ENCODE measurements at places on chromosomes 3 and 15. TPM values are rescaled to one million over a fixed set of nuclear protein-coding genes. Genes with fewer than 3 reads are reported as not detected.

- DNase-seq = no peak
Measured at GRCh38 chr15:97143592-97144376, 813.3 kb downstream of the NR2F2 start.

DNA sequence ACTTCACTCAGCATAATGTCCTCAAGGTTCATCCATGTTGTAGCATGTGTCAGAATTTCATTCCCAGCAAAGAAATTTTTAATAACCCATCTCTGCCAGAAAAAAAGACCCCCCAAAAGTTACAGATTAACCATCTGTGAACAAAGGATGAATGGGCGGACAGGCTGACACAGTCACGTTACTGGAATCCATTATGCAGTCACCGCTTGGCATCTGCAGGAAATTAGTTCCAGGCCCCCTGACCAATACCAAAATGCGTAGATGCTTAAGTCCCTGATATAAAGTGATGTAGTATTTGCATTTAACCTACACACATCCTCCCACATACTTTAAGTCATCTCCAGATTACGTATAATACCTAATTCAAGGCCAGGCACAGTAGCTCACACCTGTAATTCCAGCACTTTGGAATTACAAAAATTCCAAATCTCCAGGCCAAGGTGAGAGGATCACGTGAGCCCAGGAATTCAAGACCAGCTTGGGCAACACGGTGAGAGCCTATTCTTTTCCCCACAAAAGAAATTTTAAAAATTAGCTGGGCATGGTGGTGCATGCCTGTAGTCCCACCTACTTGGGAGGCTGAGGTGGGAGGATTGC lies 1.5 kb upstream of the SLC12A8 start:
- DNase-seq = no peak

- peak; percentile 3 for DNase-seq
Measured at GRCh38 chr3:44439499-44440295, 37.8 kb downstream of the ZNF445 start.

DNA sequence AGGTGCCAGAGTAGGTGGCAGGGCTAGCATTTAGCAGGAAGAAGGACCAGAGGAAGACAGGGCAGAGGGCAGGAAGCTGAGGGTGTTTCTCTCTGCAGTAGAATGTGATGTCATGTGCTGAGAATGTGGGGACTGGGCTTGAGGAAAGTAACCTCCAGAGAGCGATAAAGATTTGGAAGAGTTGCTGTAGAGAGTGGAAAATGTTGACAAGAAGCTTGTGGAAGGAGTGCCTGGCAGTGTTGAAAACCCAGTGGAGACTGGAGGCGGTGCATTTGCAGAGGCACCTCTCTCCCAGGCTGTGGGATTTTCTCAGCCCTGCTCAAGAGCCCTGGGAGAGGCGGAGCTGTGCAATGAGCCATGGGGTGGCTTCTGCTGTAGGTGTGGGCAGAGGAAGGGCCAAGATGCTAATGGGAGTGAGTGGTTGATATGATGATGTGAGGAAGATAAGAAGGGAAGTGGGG lies 54.8 kb downstream of the MESD start:
- DNase-seq = peak; percentile 35

- DNase-seq = no peak
Measured at GRCh38 chr3:185864767-185865166, 39.9 kb upstream of the IGF2BP2 start.

DNA sequence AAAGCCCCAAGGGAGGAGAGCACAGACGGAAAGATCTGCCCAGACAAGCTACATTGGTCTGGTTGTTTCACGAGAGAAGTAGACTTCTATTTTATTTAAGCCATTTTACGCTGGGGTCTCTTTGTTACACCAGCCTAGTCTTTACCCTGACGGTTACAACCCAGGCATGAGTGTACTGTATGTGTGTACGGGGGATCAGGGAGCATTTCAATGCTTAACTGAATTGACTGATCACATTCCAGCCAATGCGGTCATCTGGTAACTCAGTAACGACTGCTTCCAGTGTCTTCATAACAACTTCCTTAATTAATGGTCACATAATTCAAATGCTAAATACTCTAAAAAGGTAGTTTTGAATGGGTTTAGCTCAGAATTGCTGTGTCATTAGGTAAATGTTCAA lies 288.6 kb downstream of the FOXP1 start:
- DNase-seq = no peak

The SLC26A6 gene
- 12.4 TPM for total RNA-seq

The ADAMTSL3 gene
- 10.8 TPM for total RNA-seq

Measured in dorsolateral prefrontal cortex (tissue), 122 donors.